Right hindlimb (tissue), 1 donor: ENCODE measurements at places on chromosomes 1 and 21.

DNA sequence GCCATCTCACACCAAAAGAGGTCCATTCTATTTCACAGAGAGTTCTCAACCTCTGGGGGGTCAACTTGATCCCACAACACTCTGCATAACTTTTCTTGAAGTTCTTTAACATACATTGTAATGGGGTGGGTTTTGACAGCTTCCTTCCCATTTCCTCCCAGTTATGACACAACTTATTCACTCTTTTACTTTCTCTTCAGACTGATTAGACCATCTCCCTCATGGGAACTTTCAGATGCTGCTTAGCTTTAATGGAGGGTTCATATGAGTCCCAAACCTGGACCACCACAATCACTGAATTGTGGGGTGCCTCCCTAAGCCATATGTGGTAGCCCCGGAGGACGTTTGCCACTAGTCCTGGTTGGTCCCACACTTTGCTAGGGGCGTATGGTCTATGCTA is 28.3 kb upstream of the KCNJ15 start:
- DNase-seq = no peak

DNA sequence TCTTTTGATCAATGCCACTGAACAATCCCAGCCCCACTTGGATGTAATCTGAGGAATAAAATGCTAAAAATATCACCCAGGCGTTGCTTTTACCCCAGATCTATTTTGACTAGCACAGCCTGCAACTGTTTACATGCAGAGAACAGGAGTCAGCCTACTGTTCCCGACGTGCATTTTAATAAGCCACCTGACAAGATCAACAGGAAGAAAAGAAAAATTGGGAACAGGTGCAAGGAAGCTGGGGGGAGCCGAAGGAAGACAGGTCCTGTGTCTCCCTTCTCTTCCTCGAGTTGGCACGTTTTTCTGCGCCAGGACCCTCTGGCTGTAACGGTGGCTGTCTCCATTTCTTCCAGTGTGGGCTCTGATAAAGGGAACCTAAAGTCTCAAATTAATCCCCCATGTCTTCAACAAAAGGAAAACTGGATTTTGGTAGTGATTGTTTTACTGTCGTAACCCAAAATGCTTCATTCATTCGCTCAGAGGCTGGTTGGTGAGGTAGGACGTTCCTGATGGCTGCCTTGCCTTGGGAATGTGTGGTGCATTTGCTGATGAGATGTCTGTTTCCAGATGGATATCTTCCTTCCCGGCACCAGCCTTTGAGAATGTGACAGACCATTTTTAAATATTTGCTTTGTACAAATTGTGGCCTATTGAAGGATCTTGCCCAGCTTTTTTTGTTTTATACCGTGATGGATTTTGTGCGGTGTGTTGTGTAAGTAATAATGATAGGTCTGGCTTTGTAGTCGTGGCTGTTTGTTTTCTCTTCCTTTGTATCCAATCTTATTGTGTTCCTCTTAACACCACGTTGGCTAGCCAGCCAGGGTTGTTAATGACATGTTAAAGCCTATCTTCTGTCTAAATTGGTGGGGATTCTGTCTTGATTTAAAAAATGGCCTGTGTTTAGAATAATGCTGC is 117.5 kb downstream of the C1orf21 start:
- DNase-seq = no peak

DNA sequence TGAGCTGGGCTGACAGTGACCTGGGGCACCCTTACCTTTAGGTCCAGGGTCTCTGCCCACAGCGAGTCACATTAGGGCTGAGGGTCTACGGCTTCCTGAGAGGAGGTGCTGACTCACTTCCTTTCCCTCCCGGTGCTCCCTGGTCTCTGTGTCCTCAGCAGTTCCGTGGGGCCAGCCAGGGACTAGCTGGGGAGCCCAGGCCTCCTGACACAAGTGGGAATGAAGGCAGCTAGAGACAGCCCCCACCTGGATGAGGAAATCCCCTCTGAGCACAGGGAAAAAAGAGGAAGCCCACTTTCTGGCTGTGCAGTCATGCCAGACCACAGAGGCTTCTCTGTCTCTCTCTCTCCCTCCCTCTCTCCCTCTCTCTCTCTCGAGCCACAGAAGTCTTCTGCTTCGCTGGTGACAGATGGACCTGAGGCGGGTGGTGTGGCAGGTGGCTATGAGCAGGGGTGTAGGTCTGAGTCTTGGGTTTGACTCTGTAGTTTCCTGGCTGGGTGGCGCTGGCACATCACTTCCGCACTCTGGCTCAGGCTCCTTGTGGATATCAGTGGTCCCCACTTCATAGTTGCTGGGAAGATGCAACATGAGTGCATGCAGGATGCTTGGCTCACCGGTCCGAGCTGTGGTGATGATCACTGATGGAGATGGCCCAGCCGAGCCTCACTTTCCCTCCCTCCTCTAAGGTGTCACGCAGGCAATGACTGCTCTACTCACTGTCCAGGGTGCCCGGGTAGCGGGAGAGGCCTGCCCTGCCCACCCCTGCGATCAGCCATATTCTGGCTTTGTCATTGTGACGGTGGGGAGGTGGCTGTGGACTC is 3.5 kb downstream of the SLC66A1 start:
- DNase-seq = no peak

DNA sequence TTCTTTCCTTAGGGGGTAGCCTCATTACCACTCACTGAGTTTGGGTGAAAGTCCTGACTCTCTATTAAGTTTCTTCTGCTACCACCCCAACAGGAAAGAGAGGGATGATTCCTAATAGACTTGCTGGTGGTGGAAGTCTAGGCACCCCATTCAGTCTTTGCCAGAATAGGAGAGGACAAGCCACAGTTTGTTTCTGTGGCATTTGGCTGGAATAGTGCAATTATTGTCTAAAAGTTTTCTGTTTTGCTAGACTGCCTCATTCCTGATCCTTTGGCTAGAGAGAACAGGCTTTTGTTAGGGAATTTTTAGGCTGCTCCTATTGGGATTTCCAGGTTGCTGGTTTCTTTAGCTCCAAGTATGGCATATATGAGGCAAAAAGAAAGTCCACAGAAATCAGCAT is 9.9 kb upstream of the HJV start:
- no peak for DNase-seq

DNA sequence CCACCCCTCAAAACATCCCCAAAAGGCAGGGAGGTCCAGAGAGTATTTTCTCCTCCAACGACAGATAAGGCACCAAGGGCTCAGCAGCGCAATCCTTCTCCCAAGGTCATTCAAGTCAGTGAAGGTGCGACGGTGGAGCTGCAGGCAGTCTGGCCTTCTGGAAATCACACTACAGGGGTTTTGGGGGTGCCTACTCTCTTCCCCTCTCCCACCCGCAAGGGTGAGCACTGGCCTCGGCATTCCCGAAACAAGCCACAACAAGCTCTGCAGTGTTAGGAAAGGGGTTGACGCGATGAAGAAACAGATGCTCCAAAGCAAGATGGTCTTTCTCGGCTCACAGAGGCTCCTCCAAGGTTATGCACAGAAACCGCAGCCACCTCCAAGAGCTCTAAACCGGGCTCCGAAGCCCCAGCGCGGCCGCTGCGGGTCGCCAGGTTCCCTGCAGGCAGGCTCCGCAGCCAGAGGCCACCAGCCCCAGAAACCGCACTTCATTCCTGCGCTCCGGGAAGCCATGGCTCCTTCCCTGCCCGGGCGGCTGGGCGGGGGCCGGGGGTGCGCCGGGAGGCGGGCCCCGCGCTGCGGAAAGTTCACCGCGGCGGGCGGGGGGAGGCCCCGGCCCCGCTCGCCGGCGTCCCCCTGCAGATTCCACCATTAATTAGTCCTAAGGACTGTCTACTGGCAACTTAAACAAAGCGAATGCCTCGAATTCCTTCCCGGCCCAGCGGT is 1.1 kb downstream of the LUZP1 start:
- peak; percentile 72 for DNase-seq

- peak; percentile 9 for DNase-seq
Observed at GRCh38 chr21:46156678-46157077, 1.3 kb upstream of the FTCD start.

GRCh38 chr21:41763996-41764395 is 2.9 kb downstream of the RIPK4 start:
- DNase-seq = peak; percentile 17

DNA sequence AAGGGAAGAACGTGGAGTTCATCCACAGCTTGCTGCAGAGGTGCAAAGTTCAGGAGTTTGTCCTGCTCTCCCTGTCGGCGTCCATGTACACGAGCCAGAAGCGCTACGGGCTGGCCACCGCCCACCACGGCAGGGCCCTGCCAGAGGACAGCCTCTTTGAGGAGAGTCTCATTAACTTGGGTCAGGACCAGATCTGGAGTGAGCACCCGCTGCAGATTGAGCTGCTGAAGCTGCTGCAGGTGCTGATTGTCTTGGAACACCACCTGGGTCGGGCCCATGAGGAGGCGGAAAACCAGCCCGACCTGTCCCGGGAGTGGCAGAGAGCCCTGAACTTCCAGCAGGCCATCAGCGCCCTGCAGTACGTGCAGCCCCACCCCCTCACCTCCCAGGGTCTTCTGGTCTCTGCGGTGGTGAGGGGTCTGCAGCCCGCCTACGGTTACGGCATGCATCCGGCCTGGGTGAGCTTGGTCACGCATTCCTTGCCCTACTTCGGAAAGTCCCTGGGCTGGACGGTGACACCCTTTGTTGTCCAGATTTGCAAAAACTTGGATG is 73.8 kb upstream of the MORC3 start:
- DNase-seq = peak; percentile 26

DNA sequence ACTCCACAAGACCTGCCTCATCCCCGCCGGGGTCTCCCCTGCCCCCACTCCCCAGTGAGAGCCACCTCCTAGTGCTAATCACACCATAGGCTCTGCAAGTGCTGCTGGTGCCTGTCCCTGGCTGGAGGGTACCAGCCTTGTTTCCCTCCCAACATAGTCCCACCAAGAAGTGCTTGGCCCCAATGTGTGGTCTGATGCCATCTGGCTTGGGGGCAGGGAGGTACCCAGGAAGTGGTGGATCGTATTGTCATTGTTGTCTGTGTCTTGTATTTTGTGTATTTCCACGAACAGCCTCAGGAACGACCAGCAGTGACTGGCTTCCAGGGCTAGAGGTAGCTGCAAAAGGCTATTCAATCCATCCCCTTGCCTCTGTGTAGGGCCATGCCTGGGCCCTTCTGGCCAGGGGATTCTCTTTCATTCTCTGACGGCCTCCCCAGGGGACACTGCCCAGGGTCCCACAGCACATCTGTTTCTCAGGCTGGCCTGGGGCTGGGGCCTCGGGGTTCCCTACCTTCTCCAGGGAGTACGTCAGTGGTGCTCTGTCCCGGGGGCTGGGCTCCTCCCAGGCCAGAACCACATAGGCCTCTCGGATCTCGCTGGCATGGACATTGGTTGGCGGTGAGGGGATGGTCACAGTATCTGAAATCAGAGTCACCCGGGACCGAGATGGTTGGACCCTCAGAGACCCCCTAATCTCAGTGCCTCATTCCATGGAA is 22.8 kb downstream of the MYOM3 start:
- DNase-seq = no peak

GRCh38 chr1:212981571-212982328 is 31.4 kb downstream of the VASH2 start:
- DNase-seq = peak; percentile 47

DNA sequence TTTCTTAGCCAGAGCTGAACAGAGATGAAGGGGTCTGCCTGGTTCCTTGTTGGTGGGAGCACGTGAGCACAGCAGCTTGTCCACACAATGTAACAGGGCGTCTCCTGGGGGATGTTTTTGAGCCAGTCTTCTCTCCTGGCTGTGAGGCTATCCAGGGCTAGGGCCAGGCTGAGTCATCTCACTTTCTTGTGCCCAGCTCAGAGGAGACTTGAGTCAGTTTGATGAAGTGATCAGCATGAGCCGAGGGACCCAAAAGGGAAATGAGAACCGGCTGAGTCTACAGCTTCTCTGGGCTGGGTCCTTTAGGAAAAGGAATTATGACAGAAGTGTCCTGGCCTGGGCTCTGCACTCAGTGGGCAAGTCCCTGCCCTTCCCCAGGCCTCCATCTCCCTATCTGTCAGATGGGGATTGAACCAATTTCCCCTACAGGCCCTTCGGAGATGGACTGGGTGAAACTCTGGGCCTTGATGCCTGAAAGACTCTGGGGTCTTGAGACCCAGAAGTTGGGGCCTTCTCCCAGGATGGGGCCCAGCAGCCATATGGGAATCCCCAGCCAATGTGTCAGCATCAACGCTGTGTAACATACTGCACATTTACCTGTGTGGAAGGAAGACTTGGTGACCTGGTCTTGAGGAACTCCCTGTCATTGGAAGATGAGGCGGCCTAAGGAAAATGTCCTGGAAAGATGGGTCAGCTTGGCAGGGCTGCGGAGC is 36.6 kb downstream of the DMRTB1 start:
- DNase-seq = no peak

DNA sequence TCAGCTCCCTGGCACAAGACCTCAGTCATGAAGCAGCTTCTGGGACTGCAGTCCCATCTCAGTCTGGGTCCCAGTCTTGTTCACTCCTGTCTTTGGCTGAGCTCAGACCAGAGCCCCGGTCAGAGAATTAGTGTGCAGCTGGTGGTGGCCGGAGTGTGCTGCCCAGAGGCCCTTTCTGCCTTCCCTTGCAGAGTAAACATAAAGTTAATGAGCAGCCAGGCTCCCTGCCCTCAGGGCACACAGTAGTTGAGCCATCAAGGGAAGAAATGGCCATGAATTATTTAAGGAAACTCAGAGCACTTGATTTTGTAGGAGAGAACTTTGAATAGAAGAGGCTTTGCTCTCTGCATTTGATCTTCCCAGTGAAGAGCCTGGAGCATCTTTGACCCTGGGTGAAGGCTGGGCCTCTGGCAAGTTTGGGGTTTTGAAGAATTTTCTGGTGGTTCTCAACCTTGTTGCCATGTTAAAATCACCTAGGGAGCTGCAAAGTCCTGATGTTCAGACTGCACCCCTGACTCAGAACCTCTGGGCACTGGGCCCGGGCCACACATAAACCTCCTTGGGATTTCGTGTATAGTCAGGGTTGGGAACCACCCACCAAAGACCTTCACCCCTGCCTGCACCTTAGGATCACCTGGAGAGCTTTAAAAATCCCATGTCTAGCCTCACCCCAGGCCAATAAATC is 26.4 kb upstream of the SELENON start:
- DNase-seq = no peak

DNA sequence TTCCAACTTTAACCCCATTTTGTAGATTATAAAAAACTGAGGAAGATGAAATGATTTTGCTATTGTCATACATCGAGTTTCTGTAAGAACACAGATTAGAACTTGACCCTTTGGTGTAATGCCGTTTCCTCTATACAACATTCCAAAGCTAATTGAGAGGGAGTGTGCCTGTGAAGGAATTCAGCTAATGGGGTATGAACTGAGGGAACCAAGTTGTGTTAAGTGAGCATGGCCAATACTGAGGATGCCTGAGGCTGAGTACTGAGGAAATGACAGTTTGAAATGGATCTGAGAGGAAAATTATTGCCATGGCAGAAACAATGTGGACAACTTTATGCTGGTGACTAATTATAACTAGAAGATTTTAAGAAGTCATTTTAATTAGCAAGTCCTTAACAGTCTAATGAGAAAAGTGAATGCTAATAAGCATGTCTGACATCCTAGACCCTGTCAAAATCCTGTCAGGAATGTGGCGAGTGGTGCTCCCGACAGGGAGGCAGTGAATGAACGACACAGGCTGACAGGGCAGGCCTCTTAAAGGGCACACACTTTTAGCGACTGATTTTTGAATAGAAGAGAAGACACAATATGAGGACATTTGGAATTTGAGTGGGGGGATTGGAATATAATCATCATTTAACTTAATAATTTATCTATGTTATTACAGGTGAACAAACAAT is 262.5 kb downstream of the HLX start:
- no peak for DNase-seq
